Stimulated activated memory B cell treated with anti-CD40 and anti-IgM and Interleukin-4, amounts not matched to agents 10 μg/mL and 1 μg/mL and 100 μg/mL, for 72 hours (primary cell): ENCODE measurements at places on chromosomes 6 and 20.

DNA sequence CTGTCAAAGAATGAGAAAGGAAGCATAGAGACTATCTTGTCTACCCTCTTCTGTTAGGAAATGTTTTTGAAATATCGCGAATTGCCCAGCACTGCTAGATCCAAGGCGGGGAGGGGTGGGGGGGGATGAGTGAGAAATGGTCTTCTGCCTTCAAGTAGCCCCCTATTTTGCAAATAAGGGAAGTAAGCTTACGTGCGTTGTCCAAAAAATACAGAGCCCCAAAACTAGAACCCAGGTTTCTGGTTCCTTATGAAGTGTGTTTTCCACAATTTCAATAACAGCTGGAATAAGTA, 923 bp upstream of the ILRUN start:
- peak overlapping the region; percentile 88 for H3K4me3 ChIP-seq
- peak overlapping the region; percentile 92 for H3K27ac ChIP-seq
- no peaks in the 10 kb centered on the region for H3K27me3 ChIP-seq
- peaks cover 14% of the 10 kb centered on the region for H3K36me3 ChIP-seq

DNA sequence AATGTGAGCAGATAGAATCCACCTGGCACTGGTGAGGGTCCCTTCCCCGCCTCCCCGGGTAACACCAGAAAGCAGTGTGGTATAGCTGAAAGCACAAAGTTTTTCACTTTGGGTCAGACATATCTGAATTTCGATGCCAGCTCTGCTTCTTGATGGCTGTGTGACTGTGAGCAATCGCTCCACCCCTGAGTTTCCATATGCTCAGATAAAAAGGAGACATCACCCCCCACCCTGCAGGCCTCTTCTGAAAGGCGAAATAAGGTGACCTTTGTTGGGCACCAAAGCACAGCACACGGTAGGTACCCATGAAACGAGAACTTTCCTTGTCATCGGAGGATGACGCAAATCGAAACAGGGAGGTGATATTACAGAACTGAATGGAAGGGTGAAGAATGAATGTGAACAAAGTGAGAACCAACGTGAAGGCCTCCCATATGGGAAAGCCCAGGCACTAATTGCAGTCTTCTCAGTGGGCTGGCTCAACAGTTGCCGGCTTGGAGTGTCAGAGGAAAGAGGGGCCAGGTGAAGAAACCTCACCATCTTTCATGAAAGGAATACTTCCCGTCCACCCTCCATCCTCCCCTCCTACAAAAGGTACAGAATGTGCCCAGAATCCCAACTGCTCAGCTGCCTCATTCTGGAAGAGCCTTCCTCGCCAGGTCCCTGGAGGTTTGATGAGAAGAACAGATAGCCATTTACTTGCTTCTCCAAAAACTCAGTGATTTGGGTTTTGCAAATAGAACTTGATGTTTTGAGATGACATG, 61.8 kb downstream of the NFATC2 start:
- peaks cover 79% of the 10 kb centered on the region for H3K4me1 ChIP-seq
- no peaks in the 10 kb centered on the region for H3K27me3 ChIP-seq
- H3K27ac ChIP-seq, result peak overlapping the region; percentile 93
- peak; percentile 97 for ATAC-seq

DNA sequence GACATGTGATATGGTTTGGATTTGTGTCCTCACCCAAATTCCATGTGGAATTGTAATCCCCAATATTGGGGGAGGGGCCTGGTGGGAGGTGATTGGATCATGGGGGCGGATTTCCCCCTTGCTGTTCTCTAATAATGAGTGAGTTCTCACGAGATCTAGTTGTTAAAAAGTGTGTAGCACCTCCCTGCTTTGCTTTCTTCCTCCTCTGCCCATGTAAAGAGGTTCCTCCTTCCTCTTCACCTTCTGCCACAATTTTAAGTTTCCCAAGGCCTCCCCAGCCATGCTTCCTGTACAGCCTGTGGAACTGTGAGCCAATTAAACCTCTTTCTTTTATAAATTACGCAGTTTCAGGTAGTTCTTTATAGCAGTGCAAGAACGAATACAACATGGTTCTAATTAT, 2.1 kb upstream of the ZNF451 start:
- ATAC-seq, result no peak
- H3K4me1 ChIP-seq, result peaks cover 25% of the 10 kb centered on the region

DNA sequence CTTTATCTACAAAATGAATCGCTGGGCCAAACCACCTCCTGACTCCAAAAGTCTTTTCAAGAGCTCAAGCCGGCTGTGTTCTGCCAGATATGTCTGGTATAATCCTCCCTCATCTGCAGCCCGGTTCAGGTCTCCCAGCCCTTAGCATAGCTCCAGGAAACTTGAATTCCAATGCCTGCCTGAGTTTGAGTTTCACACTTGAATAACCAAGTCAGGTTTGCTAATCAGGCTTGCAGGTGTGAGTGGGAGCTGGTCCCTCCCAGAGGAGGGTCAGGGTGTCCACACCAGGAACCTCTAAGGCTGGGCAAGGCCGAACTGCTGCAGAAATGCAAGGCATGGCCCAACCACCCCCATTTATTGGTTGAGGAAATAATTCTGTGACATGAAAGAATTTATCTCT, 96.6 kb downstream of the TMEM242 start:
- no peak for ATAC-seq
- no peak overlapping the region for H3K27ac ChIP-seq
- peaks cover 40% of the 10 kb centered on the region for H3K4me1 ChIP-seq
- no peak overlapping the region for H3K4me3 ChIP-seq

DNA sequence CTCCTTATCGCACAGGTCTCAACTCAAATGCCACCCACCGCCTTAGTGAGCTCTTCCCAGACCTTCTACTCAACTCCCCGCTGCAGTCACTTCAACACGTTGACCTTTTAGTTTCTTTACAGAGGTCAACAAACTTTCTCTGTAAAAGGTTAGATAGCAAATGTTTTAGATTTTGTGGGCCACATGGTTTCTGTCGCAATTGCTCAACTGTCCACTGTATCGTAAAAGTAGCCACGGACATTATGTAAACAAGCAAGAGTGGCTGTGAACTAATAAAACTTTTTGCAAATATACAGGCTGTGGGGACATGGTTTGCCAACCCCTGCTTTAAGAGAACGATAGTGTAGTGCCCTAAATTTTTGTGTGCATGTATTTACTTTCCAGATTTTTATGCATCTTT, 247.6 kb upstream of the TSHZ2 start:
- no peaks in the 10 kb centered on the region for H3K36me3 ChIP-seq
- no peaks in the 10 kb centered on the region for H3K27me3 ChIP-seq
- no peaks in the 10 kb centered on the region for H3K4me1 ChIP-seq
- H3K27ac ChIP-seq, result no peak overlapping the region
- no peak overlapping the region for H3K4me3 ChIP-seq
- no peak for ATAC-seq

DNA sequence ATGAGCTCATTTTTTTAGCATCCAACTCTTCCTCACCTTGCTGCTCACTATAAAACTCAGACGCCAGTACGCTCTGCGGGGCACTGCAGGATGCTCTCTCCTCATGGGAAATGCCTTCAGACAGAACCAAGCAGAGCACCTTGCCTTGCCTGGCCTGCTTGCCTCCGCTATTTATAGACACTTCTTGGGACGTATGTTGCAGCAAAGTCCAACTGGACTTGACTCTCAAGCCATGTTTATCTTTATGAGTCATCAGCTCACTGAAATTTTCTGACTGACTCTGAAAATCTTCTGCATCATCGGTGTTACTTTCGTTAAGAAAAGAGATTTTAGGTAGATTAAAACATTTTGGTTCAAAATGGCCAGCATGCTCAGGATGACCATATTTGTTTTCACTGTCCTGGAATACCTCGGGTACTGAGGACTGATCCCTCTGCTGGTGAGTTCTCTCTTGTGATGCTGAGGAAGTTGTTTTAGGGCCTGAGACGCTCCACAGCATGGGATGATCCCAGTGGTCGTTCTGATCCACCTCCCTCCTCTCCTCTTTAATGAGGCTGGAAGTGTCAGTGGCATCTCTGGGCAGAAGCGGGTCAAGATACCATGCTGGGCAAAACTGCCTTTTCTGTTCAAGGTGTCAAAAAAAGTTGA, 204.5 kb downstream of the KIF16B start:
- no peak for ATAC-seq
- no peaks in the 10 kb centered on the region for H3K4me1 ChIP-seq
- H3K4me3 ChIP-seq, result no peak overlapping the region
- no peak overlapping the region for H3K27ac ChIP-seq

- H3K27me3 ChIP-seq, result no peaks in the 10 kb centered on the region
- no peaks in the 10 kb centered on the region for H3K4me1 ChIP-seq
- no peak for ATAC-seq
- H3K27ac ChIP-seq, result no peak overlapping the region
- no peaks in the 10 kb centered on the region for H3K36me3 ChIP-seq
These were observed 114.6 kb downstream of the TNFRSF21 start for GRCh38 chr6:47195011-47195650.

GRCh38 chr20:19009081-19009688, 195.6 kb downstream of the SCP2D1 start:
- H3K4me1 ChIP-seq, result no peaks in the 10 kb centered on the region
- H3K4me3 ChIP-seq, result no peak overlapping the region
- peaks cover 27% of the 10 kb centered on the region for H3K27me3 ChIP-seq
- no peak for ATAC-seq

DNA sequence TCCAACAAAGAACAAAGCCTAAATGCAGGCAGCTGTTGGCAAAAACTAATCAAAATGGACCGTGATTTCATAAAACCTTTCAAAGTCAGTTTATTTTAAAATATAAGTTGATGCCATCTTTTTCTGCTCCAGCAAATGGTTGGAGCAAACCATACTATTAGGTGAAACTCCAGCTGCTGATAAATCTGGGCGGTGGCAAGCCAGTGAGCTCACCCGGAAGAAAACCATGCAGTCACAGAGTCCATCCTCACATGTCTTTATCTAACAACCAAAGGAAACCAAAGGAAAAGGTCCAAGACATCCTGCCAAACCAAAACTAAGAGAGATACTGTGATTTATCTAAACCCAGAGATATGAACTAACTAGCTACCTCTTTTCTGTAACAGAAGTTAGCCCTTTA, 72.6 kb downstream of the HIVEP2 start:
- H3K4me1 ChIP-seq, result peaks cover 80% of the 10 kb centered on the region
- peak overlapping the region; percentile 92 for H3K27ac ChIP-seq
- H3K27me3 ChIP-seq, result no peaks in the 10 kb centered on the region
- H3K36me3 ChIP-seq, result peaks cover 21% of the 10 kb centered on the region

DNA sequence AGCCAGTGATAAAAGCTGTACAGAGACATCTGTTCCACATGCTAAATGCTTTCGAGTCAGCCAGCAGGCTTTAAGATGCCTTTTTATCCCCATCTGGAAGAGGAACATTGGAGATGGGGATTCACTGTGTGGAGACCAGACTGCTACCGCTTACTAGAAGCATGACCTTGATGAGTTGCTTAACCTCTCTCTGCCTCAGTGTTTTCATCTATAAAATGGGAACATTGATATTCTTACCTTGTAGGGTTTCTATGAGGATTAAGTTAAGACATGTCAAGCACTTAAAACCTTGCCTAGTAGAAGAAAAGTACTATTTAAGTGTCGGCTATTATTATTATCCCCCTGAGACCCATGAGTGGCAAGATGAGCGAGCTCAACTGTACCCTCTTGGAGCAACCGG, 165.3 kb upstream of the SNX9 start:
- H3K27ac ChIP-seq, result no peak overlapping the region
- no peaks in the 10 kb centered on the region for H3K4me1 ChIP-seq
- H3K27me3 ChIP-seq, result no peaks in the 10 kb centered on the region
- H3K36me3 ChIP-seq, result peaks cover 76% of the 10 kb centered on the region
- no peak overlapping the region for H3K4me3 ChIP-seq
- ATAC-seq, result no peak

DNA sequence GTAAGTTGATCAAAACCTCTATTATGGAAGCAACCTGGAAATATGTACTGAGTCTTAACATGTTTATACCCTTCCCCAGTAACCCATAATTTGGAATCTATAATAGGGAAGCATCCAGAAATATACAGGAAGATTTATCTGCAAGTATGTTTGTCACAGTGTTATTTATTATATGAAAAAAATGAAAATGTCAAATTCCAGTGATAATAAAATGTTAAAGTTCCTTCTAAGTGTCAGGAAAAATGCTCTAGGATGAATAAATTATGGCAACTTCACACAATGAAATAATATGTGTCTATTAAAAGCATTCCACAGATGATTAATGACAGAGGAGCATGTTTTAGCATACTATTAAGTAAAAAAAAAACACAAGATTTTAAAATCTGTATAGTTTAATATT, 237.7 kb upstream of the PRND start:
- H3K36me3 ChIP-seq, result no peaks in the 10 kb centered on the region
- no peak for ATAC-seq
- no peaks in the 10 kb centered on the region for H3K4me1 ChIP-seq
- H3K4me3 ChIP-seq, result no peak overlapping the region

GRCh38 chr6:133555685-133556084, 314.5 kb downstream of the EYA4 start:
- no peaks in the 10 kb centered on the region for H3K4me1 ChIP-seq
- H3K27ac ChIP-seq, result no peak overlapping the region

DNA sequence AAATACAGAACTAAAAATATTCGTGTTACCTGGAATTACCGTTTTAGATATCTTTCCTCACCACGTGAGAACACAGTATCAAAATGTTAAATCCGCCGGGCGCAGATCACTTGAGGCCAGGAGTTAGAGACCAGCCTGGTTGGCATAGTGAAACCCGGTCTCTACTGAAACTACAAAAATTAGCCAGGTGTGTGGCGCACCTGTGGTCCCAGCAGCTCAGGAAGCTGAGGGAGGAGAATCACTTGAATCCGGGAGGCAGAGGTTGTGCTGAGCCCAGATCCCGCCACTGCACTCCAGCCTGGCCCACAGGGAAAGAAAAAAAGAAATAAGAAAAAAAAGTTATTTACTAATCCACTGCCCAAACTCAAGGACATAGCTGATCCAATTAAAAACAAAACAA, 4.8 kb upstream of the DDX43 start:
- ATAC-seq, result no peak
- no peaks in the 10 kb centered on the region for H3K36me3 ChIP-seq

DNA sequence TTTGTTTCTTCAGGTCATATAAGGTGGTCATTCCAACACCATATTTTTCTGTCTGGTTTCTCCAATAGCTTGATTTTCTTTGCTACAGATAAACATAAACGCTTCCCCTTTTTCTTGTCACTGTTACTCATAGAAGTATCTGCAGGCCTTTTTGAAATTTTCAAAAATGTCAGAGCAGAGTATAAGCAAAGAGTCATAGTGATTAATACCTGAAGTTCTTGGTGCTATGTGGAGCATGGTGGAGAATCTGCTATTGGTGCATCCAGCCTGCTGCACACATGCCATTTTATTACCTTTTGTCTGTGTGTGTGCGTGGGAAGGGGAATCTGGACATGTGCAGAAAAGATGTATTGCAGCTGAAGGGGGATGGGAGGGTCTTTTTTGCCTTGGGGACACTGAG, 19.7 kb downstream of the STX11 start:
- H3K36me3 ChIP-seq, result peaks cover 64% of the 10 kb centered on the region
- no peak overlapping the region for H3K27ac ChIP-seq
- no peak overlapping the region for H3K4me3 ChIP-seq
- no peaks in the 10 kb centered on the region for H3K27me3 ChIP-seq

GRCh38 chr6:159572439-159573110, 120.5 kb downstream of the SOD2 start:
- peaks cover 11% of the 10 kb centered on the region for H3K27me3 ChIP-seq
- H3K36me3 ChIP-seq, result no peaks in the 10 kb centered on the region
- H3K27ac ChIP-seq, result no peak overlapping the region
- no peak for ATAC-seq
- no peaks in the 10 kb centered on the region for H3K4me1 ChIP-seq
- H3K4me3 ChIP-seq, result no peak overlapping the region
